ENCODE measurements at places on chromosomes 3 and 15.
A peak's percentile ranks its signal among the peaks of the same experiment; 100 is the strongest.

DNA sequence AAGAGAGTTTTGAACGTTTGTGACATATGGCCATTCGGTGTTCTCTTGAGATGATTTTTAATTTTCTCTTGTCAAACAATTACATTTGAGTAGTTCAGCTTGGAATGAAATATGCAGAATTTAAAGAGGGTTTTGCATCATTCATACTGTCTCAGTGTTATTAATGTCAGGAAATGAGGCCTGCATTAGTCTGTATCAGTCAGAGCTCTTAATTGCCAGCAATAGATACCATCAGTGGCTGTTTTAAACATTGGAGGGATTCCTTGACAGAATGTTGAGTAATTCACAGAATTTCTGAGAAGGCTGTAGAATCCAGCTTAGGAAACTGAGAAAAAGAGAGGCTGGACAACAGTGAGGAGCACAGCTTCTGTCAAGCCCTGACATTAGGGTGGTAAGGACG, 722.0 kb downstream of the NR2F2 start:
- no peak for DNase-seq

GRCh38 chr15:70475407-70475781, 288.0 kb downstream of the UACA start:
- DNase-seq: no peak

DNA sequence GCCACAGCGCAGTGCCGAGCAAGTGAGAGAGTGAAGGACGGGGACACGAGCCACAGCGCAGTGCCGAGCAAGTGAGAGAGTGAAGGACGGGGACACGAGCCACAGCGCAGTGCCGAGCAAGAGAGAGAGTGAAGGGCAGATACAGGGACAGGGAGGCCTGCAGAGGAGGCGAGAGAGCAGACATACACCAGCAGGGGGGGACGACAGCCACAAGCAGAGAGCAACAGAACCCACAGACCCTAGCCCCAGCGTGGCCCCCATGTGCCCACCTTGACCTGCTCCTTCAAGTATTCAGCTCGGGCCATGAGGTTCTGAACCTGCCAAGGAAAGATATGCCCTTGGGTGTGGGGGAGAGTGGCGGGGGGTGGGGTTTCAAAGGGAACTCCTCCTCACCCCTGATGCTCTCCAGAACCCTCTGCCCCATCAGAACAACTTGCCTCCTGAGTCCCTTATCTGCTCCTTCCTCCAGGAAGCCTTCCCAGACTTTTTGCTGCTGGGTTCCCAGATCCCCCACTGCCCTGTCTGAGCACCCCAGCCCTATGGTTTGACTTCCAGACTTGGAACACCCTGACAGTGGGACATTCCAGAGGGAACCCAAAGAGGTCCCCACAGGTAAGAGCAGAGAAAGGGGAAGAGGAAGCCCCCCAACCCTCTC, 5.3 kb downstream of the ULK3 start:
- no peak for DNase-seq

- peak; percentile 56 for DNase-seq
Observed at GRCh38 chr3:177197727-177198460, 612 bp upstream of the TBL1XR1 start.

GRCh38 chr3:482479-482878, 285.9 kb downstream of the CHL1 start:
- DNase-seq: no peak

GRCh38 chr3:114743746-114744485, 403.2 kb downstream of the ZBTB20 start:
- no peak for DNase-seq

- no peak for DNase-seq
Observed at GRCh38 chr3:131796558-131797198, 238.1 kb downstream of the CPNE4 start.

DNA sequence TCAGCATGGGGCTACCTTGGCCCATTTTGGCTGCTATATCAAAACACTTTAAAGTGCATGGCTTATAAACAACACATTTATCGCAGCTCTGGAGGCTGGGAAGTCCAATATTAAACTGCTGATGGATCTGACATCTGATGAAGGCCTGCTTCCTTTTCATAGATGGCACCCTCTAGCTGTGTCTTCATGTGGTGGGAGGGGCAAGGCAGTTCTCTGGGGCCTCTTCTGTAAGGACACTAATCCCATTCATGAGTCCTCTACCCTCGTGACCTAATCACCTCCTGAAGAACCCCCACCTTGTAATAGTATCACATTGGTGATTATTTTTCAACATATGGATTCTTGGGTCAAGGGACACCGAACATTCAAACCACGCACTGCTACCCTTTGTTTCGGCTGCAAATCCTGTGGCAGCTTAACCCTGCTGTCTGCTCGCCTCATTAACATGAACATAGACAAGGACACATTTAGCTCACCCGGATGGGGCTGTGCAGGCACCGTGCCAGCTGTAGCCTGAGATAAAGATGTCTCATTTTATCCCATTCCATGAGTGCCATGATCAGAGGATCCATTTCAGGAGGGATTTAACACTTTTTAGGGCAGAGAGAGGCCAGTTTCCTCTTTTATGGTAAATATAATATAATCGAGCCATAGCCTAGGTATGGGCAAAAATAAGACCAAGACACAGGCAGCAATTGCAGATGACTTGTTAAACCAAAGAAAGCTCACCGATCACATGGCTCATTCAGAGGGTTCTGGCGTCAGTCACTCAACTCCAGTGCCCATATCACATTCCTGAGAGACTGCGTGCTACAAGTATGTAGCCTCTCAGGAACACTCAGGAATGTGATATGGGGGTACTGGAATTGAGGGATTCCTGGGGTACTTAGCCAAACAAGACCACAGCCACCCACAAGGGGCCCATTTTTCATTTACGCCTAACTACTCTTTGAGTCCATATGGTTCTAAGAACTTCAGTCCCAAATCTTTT, 251.1 kb upstream of the ST8SIA2 start:
- DNase-seq: no peak

DNA sequence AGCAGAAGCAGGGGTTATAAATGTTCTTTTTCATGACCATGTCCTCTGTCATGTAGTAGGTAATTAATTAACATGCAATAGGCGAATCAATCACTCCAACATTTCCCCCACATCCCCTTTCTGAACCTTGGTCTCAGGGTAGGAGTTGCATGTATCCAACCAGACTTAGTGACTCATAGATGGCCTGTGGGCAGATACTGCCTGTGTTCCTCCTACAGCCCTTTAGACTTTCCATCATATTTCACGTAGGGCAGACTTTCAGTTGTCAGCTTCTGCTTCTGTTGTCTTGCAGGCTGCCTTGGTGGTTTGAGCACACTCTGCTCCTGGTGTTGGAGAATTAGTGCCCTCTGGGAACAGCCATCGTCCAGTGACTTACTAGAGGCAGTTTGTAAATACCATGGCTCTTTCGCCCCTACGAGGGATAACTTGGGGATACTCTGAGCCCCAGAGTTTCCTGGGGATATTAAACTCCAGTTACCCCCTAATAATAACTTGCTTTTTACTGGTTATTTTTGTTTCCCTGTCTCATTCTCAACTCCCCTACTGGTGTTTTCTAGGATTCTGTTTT, 244.4 kb downstream of the EDEM1 start:
- DNase-seq: no peak

- no peak for DNase-seq
Observed at GRCh38 chr3:77931255-77932009, 891.5 kb downstream of the ROBO2 start.

DNA sequence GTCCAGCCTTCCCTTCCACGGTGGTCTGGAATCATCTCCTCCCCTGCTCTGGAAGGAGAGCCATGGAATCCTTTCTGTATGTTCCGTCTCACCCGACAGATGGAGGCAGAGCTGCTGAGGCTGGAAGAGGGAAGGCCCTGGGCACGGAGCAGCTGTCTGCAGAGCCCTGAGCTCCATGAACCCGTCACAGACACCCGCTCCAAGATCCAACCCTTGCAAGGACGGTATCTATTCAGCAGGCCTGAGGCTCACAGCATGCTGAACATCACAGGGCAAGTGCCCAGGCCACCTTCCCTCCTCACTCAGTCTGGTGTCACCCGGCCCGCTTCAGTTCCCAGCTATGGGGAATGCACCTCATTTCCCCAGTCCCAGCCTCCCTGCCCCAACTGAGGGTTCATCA, 103.9 kb downstream of the LRIG1 start:
- no peak for DNase-seq

DNA sequence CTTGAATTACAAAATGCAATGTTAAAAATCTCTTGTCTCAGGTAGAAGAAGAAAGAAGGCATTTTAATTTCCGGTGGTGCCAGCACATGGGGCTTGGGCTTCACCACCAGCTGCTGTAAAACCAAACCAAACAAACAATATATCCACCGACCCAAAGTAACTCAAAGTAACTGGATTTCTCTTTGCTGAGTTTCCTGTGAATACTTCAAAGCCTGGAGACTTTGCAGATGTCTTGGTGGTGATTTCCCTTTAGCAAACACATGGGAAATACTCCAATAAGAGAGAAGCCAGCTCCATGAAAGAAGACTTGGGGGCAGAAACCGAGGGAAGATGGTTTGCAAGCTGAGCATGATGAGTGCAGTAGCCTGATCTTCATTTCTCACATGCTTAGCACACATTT, 62.6 kb downstream of the EIF4E3 start:
- no peak for DNase-seq

DNA sequence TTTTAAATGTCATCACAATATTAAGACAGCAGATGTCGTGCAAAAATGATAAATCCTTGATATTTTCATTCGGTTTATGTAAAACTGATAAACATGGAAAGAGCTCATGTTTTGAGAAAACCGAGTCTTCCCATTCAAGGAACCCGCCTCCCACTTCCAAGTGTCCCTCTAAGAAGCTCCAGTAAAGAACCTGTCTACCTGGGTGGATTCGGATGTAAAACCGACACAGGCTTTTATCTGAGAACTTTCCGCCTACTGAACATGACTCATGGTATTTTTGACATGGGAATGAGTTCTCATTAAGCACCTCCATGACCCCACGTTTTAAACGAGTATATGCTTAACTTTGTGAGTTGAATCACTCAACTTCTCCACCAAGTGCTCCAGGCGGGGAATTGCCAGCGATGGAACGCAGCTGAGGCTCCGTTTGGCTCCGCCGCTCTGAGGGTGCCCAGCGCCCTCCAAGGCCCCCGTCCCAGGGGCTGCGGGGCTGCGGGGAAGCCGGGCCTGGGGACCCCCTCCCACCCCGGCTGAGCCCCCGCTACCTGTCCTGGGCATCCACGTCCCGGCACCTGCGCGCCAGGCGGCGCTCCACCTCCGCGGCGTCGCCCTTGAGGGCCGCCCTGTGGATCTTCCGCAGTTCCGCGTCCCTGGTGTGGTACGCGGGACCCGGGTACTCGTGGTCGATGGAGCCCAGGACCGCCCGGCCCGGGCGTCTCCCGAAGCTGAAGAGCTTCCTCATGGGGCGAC, 119.9 kb downstream of the LMLN start:
- no peak for DNase-seq

DNA sequence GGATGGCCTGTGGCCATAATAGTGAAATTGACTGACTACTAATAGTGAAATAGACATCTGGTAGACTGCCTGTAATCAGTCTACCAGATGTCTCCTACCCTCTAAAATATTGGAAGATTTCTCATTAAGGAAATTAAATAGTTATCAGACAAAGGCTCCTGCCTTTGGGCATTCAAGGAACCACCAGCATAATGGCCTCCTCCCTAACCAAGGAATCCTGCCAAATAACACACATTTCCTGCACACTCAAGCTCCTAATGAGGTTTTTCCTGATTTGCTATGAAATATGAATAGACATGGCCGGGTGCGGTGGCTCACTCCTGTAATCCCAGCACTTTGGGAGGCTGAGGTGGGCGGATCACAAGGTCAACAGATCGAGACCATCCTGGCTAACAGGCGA, 14.6 kb downstream of the NUSAP1 start:
- no peak for DNase-seq

- DNase-seq: no peak
Observed at GRCh38 chr3:62785384-62785783, 89.8 kb downstream of the CADPS start.

DNA sequence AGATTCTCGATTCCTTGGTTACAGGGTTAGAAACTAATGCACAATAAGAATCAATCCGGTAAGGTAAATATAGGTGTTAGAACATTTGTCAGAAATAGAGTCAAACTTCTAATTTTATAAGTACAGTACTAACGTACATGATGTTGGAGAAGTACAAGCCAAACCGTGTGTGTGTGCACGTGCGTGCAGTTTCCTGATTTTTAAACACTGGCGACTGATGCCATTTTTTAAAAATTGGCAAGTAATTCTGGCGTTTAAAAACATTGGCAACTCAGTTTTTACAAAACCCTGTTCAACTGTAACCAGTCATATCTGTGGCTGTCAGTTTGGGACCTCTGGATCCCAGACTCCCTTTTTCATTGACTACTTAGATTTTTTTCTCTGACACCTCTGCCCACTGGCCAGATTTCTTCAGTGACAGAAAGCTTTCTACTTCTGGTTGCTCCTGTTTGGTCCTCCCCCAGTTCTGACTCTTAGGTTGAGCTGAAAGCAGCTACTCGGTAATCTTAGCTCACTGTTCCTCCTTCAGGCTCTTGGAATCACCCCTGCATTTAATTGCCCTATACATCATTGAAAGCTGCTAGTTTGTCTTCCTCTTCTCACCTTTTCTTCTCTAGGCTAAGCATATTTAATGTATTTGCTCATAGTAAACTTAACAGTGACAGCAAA, 843 bp downstream of the ATG7 start:
- no peak for DNase-seq

GRCh38 chr3:13853256-13853977, 26.5 kb downstream of the WNT7A start:
- no peak for DNase-seq

DNA sequence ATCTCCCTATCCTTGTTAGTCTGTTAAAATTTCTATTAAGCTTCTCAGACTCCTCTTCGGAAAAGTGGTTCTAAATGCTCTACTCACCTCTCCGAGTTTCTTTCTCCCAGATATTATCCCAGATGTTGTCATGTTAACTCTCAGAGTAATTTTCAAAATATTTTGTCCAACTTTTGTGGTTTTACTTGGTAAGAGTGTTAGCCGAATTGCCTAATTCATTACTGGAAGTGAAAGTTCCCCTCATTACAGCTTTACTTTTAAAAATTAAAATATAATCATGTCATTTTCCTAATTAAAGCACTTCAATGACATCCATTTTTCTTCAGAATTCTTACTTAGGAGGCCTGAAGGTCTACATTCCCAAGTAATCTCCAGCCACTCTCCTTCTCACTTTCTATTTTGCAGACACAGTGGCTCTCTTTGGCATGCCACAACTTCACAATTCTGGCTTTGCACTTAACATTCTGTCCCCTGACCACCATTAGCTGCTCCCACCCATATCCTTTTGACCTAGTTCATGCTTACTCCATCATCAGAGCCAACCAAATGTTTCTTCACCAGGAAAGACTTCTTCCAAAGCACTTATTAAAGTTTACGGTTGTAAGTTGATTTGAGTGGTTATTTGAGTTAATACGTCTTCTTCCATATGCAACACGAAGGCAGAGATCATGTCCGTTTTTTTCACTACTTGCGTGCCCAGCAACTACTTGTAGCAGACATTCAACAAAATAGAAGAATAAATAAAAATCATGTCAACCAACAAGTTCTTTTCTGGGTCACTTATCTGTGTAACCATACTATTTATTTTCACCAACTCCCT, 10.2 kb upstream of the TIPARP start:
- no peak for DNase-seq

- DNase-seq: no peak
Observed at GRCh38 chr3:112633191-112633590, 7.8 kb downstream of the CCDC80 start.

Data from stimulated activated CD8-positive, alpha-beta memory T cell treated with anti-CD3 and anti-CD28 coated beads, Interleukin-15, amount 100 ng/mL, for 48 hours (primary cell).